Breast epithelium (tissue), 4 donors: ENCODE measurements at places on chromosomes 1 and 21.

GRCh38 chr1:225587310-225587709 lies 65.6 kb downstream of the ENAH start:
- DNase-seq, result no peak

- DNase-seq, result no peak
Measured at GRCh38 chr1:53737648-53738204, 1.2 kb downstream of the GLIS1 start.

GRCh38 chr1:66240491-66241484 lies 293.2 kb upstream of the SGIP1 start:
- no peak for DNase-seq

- DNase-seq, result no peak
Measured at GRCh38 chr21:44940116-44940631, 345 bp downstream of the SLX9 start.

GRCh38 chr1:46422261-46422871 lies 28.2 kb downstream of the FAAH start:
- DNase-seq, result no peak
